ENCODE measurements at places on chromosomes 2 and 18. TPM values are rescaled to one million over a fixed set of nuclear protein-coding genes. Genes with fewer than 3 reads are reported as not detected.

CFAP53 gene
- not detected for total RNA-seq

SMARCAL1 gene
- total RNA-seq = 5.5 TPM

DNA sequence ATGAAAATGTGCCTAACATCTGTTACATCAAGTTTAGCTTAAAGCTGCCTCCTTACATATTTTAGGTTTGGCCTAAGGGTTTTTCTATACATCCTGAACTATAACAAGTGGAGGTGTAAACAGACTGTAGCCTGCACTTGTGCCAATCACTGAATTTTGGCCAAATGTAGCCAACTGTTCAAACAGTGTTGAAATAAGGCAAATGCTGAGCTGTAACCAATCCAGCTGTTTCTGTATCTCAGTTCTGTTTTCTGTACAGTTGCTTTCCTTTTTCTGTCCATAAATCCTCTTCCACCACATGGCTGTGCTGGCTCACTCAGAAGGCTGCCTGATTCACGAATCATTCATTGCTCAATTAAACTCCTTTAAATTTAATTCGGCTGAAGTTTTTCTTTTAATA lies 19.2 kb upstream of the CAPN13 start:
- DNase-seq = no peak

- DNase-seq = no peak
These were observed 201.5 kb upstream of the KCNJ3 start for GRCh38 chr2:154497019-154497418.

- DNase-seq = no peak
These were observed 23.8 kb downstream of the TGOLN2 start for GRCh38 chr2:85303780-85304531.
